SHP77 (cell line): ENCODE measurements at places on chromosomes 7 and 10.
A peak's percentile ranks its signal among the peaks of the same experiment; 100 is the strongest.

DNA sequence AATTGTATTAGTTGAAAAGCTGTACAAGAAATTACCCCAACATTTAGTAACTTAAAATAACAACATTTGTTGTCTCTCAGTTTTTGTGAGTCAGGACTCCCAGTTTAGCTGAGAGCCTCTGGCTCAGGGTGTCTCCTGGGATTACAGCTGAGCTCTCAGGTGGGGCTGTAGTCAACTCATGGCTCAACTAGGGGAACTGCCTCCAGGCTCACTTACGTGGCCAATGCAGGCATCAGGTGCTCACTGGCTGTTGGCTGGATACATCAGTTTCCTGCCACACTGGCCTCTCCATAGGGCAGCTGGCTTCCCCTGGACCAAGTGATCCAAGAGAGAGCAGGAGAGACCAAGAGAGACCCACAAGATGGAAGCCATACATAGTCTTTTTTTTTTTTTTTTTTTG is 17.5 kb downstream of the CCNY start:
- DNase-seq: no peak

- no peak for DNase-seq
These were observed 79.0 kb upstream of the EMX2 start for GRCh38 chr10:117463545-117463920.

DNA sequence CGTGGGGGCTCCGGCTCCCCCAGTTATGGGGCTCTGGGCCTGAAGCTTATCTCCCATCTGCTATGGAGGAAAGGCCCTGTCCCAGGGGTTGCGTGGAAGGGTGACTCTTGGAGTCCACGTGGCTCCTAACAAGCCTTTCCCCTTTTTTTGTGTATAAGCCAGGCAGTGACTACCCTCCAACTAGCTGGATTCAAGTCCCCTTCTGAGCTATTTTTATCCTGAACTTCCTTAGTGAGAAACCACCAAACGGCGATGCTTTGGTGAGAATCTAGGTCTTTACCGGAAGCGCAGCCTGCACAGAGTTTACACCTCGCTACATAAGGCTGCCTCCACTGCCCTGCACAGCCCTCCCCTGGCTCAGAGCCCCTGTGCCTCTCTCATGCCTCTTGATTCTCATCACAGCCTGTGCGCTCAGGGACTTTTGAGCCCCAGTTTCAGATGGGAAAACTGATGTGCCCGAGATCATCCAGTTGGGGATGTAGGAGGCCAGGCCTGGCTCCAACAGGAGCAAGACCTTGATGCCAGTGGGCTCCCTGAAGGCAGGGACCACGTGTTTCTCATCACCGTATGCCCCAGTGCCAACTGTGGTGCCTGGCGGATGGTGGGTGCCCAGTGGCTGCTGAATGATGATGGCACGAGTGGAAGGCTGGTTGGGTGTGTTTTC is 102.3 kb upstream of the PPIF start:
- DNase-seq: no peak

DNA sequence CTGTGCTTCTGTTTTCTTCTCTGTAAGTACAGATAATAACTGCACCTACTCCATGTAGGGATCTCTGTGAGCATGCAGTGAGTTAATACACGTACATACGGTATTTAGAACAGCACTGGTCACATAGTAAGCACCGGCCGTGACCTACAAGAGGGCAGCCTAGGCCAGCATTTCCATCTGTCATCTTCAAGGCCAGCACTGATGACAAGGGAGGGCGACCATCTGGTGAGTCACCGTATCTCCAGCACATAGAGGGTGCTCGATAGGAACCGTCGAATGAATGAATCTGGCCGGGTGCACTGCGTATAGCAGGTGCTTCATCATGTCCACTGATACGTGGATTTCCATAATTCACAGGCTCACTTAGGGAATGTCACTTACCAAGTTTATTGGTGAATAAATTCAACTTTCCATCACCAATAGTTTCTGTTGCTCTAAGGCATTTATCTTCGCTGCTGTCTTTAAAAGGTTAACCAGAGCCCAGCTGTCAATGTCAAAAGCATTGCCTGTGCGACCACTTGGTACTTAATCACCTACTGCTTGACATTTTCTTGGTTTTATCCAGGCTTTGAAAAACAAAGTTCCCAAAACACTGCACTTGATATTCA is 8.3 kb downstream of the NOD1 start:
- peak; percentile 78 for DNase-seq

- DNase-seq: no peak
These were observed 13.4 kb upstream of the ERCC6 start for GRCh38 chr10:49552277-49552676.

GRCh38 chr7:93212881-93213280 is 13.4 kb downstream of the HEPACAM2 start:
- no peak for DNase-seq

DNA sequence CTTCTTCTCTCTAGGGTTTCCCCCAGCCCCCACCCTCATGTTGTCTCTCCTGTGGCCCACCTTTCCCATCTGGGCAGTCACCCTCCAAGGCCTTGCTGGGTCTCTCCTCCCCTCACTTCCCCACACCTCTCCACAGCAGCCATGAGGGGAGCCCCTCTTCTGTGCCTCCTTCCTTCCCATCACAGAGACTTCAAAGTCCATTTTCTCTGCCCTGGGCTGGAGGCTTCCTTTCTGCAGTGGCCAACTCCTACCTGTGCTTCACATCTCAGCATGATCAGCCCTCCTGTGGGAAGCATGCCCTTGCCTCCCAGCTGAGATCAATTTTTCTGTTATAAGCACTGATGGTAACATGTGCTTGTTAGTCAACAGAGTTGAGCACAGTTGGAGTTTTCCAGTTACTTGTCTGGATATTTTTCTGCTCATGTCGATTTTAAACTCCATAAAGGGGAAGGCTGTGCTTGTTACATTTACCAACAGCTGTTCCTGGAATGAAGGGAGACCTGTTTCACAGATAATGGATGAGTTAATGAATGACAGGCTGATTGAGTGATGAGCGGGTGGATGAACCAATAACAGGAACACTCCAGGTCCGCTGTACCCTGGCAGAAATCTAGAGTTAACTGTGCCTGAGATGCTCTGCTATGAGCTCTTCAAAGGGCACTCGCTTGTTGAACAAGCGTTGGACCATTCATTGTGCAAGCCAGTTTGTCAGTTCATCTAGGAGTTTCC is 71.4 kb upstream of the PRSS58 start:
- no peak for DNase-seq

DNA sequence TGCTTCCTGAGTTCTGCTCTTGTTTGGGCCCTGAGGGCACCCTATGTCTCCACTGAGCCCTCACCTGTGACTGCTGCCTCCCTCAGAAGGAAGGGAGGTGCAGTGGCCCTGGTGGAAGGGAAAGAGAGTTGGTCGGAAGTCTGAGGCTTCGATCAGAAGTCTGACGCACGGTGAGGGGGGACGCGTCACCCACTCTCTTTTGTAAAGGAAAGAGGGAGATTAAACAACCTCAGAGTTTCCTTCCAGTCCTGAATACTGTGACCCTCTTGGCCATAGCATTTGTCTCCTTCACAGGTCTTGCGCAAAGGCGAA is 31.4 kb upstream of the TRIM8 start:
- DNase-seq: no peak

DNA sequence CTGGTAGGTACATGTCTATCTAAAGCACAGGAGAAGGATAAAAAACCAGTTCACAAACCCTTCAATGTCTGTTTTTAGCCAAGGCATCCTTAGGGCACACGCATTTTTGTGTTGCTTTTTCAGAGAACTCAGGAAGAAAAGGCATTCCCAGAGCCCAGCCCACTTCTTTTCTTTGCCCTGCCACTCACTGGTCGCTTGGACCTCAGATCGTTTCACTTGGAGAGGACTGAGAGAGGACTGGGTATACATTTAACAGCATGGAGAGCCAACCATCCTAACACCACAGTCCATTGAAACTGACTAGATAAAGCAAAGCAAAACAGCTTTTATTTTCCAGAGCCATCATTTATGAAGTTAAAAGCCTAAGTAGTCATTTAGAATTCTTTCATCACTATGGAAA is 194.2 kb downstream of the CAMK1D start:
- DNase-seq: no peak

DNA sequence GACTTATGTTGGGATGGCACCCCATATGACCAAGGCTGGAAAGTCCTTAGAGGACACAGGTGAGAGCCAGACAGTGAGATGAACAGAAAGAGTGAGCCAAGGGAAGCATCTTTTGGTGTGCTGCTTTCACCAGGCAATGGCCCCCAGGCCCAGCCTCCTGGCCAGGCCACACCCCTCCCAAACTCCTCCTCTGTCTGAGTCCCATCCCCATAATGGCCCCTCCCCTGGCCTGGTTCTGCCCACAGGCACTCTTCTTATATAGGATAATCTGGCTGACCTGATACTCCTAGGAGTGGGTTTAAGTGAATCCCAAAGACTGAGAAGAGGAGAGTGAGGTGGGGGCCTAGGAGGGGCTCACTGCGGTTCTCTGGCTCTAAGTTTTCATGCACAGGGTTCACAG is 252.5 kb downstream of the RPS24 start:
- DNase-seq: no peak

GRCh38 chr7:155368894-155369600 is 71.4 kb downstream of the INSIG1 start:
- no peak for DNase-seq

DNA sequence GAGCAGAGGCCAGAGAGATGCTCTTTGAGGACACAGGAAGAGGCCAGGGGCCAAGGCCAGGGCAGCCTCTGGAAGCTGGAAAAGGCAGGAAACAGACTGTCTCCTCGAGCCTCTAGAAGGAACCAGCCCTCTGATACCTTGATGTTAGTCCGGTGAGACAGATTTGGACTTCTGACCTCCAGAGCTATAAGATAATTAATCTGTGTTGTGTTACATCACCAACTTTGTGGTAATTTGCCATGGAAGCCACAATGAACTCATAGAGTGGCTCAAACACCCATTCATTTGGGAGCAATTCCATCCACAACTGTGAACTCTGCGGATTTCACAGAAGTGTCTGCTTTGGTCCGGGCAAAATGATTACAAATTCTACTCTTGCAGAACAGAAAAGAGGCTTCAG is 48.7 kb downstream of the OAT start:
- no peak for DNase-seq

- DNase-seq: no peak
These were observed 208.0 kb downstream of the SFMBT2 start for GRCh38 chr10:7202793-7203355.

- DNase-seq: no peak
These were observed 381.6 kb downstream of the SUGCT start for GRCh38 chr7:40516376-40516775.

DNA sequence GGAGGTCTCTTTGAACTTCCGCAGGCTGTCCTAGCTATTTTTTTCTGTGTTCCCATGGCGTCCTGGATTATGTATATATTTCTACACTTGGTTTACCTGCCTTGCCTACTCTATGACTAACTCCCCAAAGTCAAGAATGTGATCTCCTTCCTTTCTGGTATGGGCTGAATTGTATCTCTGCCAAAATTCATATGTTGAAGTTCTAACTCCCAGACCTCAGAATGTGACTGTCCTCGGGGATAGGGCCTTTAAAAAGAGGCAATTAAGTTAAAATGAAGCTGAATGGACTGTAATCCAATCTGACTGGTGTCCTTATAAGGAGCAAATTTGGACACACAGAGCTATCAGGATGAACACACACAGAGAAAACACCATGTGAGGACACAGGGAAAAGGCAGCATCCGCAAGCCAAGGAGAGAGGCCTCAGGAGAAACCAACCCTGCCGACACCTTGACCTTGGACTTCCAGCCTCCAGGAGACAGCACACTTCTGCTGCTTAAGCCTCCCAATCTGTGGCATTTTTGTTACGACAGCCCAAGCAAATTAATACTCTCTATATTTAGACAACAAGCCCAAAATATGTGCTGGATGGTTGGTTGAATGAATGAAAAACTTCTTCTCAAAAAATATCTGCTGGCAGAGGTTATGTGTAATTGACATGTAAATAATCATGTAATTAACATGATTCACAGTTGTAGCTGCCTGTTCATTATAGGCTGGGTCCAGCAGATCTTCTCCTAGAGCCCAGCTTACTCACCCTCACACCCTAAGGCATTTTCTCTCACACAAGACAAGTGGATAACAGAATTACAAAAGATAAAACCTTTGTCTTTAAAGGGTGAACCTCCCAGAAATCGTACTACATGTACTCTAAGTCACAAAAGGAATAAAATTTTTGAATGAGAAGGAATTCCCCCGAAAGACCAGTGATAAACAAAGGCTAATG is 123.7 kb downstream of the CUBN start:
- no peak for DNase-seq

DNA sequence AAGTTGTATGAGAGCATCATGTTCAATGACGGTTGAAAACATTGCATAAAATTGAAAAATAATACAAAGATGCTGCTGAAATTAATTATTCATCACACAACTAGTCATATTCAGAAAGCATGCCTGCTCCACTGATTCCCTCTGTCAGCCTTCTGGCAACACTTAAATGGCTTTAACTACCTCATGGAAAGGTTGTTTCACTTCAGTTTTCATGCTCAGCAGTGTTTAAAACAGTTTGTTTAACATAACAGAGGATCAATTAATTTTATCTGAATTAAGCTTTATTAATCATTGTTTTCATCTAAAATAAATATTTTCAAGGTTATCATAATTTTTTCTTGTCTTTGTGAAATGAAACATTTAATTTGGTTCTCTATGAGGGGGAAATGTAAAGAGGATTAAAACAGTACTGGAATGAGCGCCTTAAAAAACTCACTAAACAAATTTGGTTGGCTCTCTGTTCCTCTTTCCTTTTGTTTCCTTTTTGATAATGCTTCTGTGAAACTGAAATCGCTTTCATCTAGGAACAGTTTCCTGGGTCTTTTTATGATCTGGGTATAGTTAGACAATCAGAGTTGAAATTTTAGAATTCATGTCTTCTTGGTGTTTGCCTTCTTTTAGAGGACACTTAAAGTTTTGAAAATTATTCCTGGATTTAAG is 427.4 kb downstream of the SH2D4B start:
- no peak for DNase-seq

DNA sequence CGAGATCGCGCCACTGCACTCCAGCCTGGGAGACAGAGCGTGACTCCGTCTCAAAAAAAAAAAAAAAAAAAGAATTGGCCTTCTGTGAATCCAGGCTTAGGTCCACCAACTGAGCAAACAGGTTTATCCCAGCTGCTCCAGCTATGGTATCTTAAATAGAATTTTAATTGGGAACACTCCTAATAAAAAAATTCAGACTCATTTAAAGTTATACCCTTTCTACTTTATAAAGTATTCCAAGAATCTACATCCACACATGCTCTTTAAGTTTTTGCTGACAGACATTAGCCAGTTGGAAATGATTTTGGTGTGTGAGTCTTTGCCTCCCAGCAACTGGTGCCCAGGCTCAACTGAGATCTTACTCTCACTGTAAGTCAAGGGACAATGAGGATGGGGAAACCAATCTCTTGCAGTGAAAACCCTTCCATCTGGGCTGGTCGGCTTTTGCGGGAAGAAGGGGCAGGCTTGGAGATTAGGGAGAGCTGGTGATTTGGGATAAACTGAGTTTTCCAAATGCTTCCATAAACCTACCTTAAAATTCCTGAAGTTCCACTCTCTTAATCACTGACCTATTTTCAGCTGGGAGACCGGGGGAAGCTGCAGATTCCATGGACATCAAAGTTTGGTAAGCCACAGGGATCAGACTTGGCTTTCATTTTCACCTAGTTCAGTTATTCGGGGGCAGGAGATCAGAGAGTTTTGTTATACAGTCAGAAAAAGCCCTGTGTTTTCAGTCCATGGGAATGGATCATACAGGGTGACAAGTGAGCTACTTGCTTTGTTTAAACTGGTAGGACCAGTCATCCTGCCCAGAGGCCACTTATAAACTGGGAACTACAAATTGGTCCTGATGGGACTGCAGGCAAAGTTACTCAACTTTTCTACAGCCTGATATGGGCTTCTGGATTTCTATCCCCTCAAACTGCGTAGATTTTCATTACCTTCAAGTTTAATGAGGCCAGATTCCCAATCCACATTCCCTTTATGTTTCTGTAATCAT is 89.3 kb upstream of the ZNF746 start:
- no peak for DNase-seq
